Activated CD4-positive, alpha-beta T cell treated with anti-CD3 and anti-CD28 coated beads for 24 hours (primary cell): ENCODE measurements at places on chromosomes 1 and 21.

GRCh38 chr1:59903141-59903754 lies 23.3 kb downstream of the CYP2J2 start:
- DNase-seq: no peak

DNA sequence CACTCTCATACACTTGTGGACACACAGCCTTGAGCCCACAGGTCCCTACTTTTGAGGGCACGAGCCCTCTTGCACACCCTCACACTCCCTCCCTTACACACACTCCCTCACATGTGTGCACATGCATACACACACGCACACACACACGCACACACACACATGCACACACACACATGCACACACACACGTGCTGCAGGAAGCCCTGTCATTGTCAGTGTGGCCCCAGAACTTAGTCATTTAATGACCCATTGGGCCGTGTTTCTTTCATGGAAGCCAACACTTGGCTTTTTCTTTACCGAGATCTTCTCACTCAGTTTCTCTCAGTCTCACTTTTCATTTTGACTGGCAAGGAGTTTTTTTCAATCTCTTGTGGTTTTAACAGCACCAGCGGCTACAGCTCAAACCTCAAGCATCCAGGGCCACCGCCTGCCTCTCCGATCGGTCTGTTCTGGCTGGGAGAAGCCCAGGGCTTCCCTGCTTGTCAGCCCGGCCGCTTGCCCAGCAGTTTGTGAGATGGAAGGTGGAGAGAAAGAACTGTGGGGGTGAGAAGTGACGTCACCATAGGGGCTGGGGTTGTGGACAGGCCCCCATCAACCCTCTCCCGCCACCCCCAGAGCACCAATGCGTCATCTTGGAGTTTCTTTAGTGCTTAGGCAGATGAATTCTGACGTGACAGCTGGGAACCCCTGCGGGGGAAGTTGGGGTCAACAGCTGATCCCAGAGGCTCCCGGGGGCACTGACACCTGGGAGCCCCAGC lies 15.8 kb upstream of the TNFRSF8 start:
- no peak for DNase-seq

DNA sequence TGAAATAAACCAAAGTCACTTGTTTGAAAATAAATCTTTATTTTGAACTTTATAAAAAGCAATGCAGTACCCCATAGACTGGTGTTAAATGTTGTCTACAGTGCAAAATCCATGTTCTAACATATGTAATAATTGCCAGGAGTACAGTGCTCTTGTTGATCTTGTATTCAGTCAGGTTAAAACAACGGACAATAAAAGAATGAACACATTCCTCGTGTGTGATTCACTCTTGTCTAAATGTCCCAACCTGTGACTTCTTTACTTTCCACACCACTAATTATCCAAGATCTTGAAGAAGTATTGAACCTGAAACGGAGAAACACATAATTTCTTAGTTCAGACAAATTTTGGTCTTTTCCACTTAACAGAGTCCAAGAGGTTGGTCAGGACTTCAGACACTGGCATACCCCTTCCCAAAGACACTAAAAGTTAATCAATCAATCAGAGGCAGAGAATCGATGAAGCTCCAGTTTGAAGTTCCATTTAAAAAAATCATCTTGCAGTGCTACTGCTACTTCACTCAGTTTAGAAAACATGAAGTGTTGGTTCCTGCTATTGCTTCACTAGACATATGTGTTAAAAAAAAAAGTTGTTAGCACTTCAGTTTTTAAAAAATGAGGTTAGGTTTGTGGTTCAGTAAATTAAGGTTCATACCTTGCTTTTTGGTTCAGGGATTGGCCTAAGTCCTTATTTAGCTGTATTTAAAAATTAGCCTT lies 26.2 kb downstream of the ATP1B1 start:
- DNase-seq: no peak

- no peak for DNase-seq
Measured at GRCh38 chr1:87170931-87171598, 157.6 kb upstream of the LMO4 start.

- no peak for DNase-seq
Measured at GRCh38 chr1:20721117-20722061, 3.6 kb upstream of the KIF17 start.

DNA sequence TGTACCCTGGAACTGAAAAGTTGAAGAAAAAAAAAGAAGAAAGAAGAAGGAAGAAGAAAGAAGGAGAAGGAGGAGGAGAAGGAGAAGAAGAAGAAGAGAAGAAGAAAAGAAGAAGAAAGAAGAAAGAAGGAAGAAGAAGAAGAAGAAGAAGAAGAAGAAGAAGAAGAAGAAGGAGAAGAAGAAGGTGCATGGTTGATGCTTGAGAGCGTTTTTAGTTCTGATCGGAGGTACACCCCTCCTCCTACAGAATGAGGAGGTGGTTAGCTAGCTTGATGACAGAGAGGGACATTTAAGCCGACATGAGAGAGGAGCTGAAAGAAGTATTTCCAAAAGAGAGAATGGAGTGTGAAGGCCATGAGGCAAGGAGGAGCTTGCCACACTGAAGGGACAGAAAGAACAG lies 5.6 kb upstream of the ZNF362 start:
- DNase-seq: no peak

DNA sequence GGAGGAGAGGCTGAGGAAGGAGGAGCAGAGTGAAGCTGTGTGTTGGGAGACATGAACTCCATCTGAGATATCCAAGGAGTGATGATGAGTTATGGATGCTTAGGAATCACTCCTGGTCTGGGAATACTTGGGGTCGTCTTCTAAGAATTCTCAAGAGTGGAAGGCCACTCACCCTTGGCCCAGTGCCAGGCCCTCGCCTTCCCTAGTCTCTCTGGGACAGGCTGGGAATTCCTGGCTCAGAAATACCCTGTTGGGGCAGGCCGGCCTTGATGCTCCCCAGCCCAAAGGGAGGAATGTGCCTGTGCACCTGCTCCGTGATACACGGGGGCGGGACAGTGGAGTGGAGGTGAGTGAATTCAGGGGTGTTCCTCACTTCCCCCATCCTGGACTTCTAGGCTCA lies 12.6 kb upstream of the LMNA start:
- DNase-seq: no peak

GRCh38 chr1:81287411-81288080 lies 513.2 kb upstream of the ADGRL2 start:
- no peak for DNase-seq

DNA sequence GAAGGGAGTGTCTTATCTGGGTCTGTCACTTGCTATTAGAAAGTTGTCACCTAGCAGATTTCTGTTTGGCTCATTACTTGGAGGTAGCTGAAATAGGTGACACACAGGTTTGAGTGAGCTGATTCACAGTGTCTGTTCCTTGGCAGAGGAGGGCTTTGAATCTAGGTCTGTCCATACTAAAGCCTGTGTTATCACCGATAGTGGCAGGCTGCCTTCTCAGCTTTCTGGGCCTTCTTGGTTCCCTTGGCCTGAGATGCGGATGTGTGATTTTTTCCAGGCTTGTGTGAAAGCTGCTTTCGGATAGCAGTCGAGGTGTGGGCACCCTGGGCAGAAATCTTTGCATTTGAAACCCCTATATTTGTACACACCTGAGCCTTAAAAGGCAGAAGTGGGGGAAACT lies 73.9 kb downstream of the ACTL8 start:
- no peak for DNase-seq

GRCh38 chr1:206582537-206582936 lies 29.7 kb downstream of the EIF2D start:
- no peak for DNase-seq

DNA sequence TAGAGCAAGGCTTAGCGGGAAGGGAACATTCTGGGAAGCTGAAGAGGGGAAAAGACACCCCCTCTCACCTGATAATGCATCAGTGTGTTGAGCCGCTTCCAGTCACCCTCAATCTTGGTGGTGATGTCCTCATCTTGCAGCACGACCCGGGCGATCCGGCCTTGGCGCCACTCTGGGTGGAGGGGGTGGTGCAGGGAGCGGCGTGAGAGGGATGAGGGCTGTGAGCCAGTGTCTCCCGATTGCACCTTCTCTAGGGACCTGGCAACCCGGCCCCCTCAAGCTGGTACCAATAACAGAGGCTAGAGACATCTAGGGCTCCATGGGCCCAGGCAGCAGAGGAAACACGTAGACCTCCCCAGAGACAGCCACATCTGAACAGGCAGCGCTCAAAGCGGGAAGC lies 127.4 kb upstream of the CD34 start:
- DNase-seq: no peak

DNA sequence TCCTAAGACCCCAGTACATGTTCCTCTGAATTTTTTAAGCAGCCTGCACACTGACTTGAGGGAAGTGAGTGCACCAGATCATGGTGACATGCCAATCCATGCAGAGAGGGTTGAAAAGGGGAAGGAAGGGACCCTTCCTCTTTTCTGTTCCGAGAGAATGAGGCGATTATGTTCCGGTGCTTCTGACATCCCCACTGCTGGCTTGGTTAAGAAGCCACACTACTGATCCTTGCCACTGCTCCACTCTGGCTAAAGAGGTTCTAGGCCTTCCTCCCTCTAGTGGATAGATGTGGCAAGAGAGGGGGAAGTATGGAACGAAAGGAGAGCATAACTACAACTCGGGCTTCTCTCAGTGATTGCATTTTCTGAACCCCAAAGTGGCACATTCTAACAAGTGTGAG lies 1.8 kb upstream of the CYB5R1 start:
- no peak for DNase-seq

GRCh38 chr1:78047631-78048030 lies 1.9 kb downstream of the GIPC2 start:
- no peak for DNase-seq
